Bronchial smooth muscle cell (primary cell): ENCODE measurements at places on chromosomes 6 and 20. TPM values are rescaled to one million over a fixed set of nuclear protein-coding genes. Genes with fewer than 3 reads are reported as not detected.

KHDC1L gene
- not detected in 2 replicates for total RNA-seq

ZMYND8 gene
- total RNA-seq = 8.8 and 15.9 TPM in 2 replicates

LY6G6D gene
- total RNA-seq = 0.47 TPM in 1 of 2 replicates, not detected in the other

PI3 gene
- total RNA-seq = not detected in 2 replicates

ADGB gene
- total RNA-seq = not detected in 2 replicates

SEL1L2 gene
- total RNA-seq = not detected in 2 replicates

BTN1A1 gene
- under 0.01 TPM in 1 of 2 replicates, not detected in the other for total RNA-seq

LGSN gene
- under 0.01 TPM in 1 of 2 replicates, not detected in the other for total RNA-seq
